Activated T-cell treated with anti-CD3 and anti-CD28 coated beads, Interleukin-2, amount 50 U/mL, for 4 hours (primary cell): ENCODE measurements at places on chromosomes 12 and 14.

DNA sequence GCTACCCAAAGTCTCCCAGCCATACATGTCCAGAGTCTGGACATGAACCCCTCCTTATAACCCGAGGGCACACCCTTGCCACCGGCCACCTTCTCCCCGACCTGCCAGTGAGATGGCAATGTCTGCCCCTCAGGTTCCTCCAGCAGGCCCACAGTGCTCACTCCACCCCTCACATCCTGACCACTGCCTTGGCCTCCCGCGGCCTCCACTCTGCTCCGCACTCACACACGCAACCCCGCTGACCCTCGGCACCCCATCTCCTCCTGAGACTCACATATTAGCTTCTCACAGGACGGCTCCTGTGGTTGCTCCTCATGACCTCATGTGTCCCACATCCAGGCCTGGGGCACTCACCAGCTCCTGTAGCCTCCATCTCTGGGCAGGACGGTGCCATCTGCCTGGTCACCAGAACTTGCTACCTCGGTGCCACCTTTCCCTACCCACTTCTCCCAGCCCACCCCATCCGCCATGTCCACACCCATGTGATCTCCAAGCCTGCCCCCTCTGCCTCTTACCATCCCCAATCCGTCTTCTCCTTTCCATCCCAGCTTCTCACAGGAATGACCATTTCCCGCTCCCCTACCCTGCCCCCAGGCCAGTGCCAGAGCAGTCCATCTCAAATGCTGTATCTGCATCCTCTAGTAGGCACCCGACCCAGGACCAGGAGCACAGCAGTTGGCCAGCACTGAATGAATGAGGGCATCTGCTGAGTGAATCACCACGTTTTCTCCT lies 198.6 kb upstream of the DIO3 start:
- DNase-seq: no peak

DNA sequence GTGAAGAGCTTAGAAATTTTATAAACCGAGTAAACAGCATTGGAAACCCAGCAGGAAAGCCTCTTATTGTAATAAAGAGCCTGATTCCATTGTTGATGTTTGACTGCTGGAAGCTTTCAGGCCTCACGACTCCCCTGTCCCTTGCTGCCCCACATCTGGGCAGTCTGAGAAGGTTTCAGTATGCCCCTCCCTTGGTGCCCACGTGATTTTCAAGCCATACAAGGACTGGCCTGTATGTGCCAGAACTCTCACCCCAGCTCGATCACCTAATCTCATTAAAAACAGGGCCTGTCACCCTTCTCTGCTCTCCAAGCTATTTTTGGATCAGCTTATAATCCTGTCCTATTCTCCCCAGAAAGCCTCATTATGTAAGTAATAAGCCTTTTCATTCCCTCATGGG lies 7.5 kb upstream of the PYROXD1 start:
- DNase-seq: no peak

- no peak for DNase-seq
Measured at GRCh38 chr12:75432924-75433323, 42.0 kb downstream of the GLIPR1L2 start.

- no peak for DNase-seq
Measured at GRCh38 chr14:53044486-53044885, 93.6 kb upstream of the FERMT2 start.

- no peak for DNase-seq
Measured at GRCh38 chr14:81070511-81070910, 115.1 kb downstream of the TSHR start.

DNA sequence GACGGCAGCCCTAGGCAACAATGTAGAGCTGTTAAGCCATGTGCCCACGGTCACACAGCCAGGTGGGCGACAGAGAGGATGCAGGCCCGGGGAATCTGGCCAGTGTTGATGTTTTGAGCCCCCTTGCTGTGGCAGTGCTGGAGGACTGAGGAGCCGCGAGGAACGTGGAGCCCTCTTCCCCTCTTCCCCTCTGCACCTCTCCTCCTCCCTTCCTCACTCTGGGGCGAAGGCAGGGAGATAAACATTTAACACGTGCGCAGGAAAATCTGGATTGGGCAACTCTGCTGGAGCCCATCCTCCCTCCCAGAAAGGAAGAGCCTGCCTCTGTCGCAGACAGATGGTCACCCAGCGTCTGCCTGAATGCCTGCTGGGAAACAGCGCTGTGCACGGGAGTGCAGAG lies 376.8 kb downstream of the FUT8 start:
- DNase-seq: no peak

DNA sequence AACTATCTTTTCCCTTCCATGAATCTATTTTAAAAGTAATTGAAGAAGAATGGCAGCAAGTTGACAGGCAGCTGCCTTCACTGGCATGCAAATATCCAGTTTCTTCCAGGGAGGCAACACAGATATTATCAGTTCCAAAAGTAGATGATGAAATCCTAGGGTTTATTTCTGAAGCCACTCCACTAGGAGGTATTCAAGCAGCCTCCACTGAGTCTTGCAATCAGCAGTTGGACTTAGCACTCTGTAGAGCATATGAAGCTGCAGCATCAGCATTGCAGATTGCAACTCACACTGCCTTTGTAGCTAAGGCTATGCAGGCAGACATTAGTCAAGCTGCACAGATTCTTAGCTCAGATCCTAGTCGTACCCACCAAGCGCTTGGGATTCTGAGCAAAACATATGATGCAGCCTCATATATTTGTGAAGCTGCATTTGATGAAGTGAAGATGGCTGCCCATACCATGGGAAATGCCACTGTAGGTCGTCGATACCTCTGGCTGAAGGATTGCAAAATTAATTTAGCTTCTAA lies 18.4 kb downstream of the TMPO start:
- no peak for DNase-seq

- no peak for DNase-seq
Measured at GRCh38 chr12:58079806-58080205, 138.4 kb downstream of the ATP23 start.

- no peak for DNase-seq
Measured at GRCh38 chr12:95681210-95681765, 109.3 kb downstream of the NTN4 start.

DNA sequence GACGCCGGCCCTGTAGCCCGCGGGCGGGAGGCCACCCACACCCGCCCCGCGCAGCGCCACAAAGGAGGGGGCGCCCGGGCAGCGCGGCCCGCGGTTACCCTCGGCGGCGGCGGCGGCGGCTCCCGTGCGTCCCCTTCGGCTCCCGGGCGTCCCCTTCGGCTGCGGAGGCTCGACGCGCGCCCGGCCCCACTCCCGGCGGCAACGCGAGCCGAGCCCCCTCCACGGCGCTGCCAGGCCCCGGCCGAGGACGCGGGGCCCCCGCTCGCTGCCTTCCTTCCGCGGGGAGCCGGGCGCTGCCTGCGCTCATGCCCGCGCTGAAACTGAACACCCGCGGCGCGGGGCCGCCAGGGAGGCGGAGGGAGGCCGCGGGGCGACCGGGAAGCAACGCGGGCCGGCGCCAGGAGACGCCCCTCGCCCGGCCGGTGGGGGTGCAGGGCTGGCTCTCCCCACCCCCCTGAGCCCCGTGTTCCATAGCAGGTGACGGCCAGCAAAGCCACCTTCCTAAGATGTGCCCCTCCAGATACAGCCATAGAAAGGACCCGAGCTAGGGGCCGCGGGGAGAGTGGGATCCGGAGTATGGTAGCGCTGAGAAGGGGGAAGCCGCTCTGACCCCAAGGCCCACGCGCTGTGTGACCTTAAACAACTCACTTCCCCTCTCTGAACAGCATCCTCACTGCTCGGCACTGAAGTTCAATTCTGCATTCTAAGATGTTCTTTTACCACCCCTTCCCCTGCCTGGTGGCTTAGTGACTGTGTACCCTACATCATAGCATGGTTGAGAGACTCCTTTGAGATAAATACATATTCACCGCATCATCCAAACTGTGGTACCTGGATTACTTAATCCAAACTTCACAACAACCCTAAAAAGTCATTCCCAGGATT lies 42.8 kb downstream of the KDM2B start:
- peak; percentile 18 for DNase-seq

DNA sequence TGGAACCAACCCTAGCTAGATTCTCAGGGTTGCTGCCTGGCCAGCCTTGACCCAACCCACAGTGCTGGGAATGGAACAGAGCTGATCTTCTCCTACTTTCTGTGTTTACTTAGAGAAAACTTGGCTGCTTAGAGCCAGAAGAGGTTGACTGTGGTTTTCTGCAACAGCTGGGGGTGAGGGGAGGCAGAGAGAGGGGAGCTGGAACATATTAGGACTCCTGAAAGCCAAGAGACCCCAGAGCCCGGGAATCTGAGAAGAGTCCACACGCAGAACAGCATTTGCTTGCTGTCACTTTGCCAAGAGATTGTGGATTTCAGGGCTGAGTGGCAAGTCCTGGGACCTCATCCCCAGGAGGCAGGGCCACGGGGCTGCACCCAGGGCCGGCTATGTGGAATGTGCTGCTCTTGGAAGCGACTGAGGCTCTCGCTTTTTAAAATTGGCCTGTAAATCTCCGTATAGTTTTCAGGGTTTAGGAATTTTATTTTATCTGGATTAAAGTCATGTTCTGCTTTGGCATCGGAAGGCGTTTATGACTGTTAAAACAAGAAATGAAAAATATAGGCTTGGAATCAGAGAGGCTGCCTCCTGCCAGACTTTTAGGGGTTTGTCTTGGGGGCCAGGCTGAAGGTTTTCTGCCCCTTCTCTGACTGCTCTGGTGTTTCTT lies 22.3 kb upstream of the MED13L start:
- DNase-seq: no peak

DNA sequence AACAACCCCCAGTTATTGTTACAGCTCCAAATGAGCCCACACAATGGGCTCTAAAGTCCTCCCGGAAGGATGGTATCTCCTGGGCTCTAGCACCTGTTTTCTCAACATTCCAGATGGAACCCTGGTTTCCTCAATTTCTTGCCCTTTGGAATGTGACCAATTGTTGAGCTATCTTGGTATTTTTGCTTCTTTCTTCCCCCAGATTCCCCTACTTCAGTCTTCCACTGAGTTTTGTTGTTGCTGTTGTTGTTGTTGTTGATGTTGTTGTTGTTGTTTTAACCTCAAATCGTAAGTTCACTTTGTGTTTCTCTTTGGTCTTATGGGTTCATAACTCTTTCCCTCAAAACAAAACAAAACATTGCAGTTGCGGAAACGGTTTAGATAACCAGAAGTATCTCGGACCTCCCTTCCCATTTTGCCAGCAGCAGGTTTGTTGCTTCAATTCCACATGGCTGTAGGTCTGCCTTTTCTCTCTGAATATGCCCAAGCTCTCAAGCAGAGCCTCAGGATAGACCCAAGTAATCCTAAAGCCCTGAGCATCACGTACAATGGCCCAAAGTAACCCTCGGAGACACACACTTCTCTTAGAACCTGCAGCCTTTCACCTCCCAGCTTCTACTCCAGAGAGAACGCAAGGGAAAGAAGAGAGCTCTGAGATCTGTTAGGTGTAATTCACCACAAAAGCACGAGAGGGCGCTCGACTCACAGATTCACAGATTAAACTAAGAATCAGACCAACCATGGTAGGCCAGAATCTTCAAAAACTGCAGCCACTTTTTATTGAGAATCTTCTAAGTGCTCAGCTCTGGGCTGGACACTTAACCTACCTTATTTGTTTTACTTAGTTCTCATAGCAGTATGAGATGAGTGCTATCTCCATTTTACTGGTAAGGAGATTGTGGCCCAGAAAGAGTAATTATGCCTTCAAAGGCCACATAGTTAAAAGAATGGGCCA lies 1.0 kb upstream of the DDX23 start:
- DNase-seq: peak; percentile 88

- peak; percentile 14 for DNase-seq
Measured at GRCh38 chr12:107760207-107760808, 629 bp downstream of the PRDM4 start.

- peak; percentile 33 for DNase-seq
Measured at GRCh38 chr12:6341417-6342139, at the start of gene TNFRSF1A. Gene TNFRSF1A, minus strand, starts transcription at chr12:6342076. Its CDS starts 262 bp downstream, at chr12:6341814.

DNA sequence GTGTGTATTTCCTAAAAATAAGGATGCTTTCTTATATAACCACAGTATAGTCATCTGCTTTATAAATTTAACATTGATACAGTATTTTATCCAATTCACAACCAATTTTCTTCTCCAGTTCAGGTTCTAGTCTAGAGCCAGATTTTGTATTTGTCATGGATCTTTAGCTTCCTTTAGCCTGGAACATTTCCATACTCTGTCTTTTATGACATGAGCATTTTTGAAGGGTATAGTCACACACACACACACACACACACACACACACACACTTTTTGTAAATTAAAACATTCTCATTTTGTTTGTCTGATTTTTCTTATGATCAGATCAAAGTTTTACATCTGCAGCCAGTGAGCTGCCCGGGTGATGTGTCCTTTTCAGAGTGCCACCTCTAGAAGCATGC lies 25.4 kb downstream of the CGRRF1 start:
- no peak for DNase-seq

DNA sequence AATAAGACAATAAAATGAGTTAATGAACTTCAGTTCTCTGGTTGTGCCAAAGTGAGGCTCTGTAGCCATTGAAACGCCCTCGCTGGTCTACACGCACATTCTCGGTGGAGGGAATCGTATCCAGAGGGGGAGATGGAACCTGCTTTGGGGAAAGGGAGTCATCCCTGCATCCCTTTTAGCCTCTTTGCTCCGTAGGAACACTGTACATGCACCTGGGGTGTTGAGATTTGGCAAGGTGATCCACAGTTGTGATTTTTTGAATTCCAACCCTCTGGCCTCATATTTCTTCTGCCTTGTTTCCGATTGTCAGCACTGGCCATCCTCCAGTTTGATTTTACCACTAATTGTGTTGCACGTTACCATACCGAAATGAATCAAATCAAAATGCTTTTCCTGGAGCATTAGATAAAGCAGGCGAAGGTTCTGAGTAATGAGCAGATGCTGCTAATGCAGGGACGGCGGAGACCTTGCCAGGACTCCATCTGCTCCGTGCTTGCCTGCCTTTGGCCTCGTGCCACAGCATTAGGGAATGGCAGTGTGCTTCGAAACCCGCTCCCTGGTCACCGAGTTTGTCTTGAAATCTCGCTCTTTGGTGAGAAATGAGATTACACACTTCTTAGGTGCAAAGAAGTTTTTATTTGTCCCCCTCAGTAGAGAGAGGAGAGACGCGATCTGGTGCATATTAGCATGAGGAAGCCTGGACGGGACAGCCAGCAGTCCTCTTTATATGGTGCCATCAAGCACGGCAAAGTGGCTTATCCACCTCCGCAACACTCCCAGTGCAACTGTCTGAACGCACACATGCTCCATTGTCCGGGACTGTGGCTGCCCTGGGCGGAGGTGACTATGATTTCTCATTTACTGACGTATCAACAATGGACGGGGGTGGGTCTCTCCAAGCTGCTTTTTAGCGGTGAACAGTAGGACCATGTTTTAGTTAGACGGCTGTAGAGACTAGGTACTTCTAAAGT lies 59.1 kb downstream of the FBXW8 start:
- DNase-seq: no peak

DNA sequence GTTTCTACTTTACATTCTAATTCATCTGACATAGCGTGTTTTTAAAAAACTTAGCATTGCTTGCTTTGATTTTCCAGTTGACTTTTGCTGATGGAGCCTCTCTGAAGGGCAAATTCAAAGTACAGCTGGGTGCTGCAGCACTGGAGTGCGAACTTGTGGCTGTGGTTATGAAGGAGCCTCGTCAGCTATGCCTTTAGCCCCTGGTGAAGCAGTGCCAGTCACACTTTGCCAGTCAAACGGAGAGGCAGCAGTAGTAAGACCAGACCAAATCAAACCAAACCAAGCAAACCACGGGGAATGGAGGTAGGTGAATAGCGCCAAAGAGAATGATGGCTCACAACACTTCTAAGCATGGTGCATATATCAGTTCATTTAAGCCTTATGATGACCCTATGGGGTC lies 15.1 kb upstream of the SLC38A2 start:
- DNase-seq: no peak

- no peak for DNase-seq
Measured at GRCh38 chr12:94123127-94123526, 25.2 kb upstream of the PLXNC1 start.

GRCh38 chr12:24356240-24356804 lies 406.9 kb upstream of the SOX5 start:
- DNase-seq: no peak

- no peak for DNase-seq
Measured at GRCh38 chr12:49503674-49504180, 35.1 kb upstream of the KCNH3 start.
